HEK293T (cell line): ENCODE measurements at places on chromosomes 5 and 9.

GRCh38 chr5:68110264-68110663 is 105.3 kb upstream of the PIK3R1 start:
- DNase-seq = no peak

DNA sequence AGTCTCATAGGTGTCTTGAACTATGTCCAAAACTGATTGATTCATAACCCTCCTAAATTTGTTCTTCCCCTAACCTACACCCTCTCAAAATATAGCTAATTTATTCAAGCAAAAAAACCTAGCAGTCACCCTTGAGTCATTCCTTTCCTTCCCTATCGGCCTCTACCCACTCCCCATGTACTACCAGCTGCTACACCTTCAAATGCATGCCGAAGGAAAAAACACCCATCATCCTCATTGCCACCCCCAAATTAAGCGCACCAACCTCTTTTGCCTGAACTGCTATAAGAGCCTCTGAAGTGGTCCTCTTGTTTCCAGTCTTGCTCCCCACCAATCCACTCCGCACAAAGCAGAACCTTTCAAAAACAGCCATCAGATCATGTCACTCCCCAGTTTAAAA is 12.6 kb downstream of the LIFR start:
- DNase-seq = no peak

GRCh38 chr5:159101685-159102084 is 2.0 kb upstream of the EBF1 start:
- DNase-seq = no peak

GRCh38 chr5:170865622-170866021 is 3.8 kb downstream of the RANBP17 start:
- no peak for DNase-seq

DNA sequence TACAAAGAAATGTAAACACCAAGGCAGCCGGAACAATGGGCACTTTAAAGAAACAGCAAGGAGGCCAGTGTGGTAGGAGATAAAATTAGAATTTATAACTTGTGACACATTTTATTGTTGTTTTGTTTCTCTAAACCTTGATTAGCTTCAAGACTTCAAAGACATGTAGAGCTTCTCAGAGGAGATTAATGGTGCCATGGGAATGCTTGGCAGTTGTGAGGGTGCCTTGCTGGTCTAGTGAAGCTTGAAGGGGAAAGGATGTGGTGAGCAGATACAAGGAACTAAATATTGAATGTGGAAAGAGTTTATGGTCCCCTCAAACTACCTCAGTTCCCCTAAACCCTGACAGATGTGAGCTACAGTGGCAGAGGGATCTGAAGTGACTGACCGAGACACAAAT is 322.4 kb upstream of the ADAMTS16 start:
- no peak for DNase-seq

GRCh38 chr9:14004110-14004509 is 309.8 kb downstream of the NFIB start:
- DNase-seq = no peak
